Activated CD8-positive, alpha-beta memory T cell treated with anti-CD3 and anti-CD28 coated beads for 48 hours (primary cell): ENCODE measurements at places on chromosomes 3 and 15.

DNA sequence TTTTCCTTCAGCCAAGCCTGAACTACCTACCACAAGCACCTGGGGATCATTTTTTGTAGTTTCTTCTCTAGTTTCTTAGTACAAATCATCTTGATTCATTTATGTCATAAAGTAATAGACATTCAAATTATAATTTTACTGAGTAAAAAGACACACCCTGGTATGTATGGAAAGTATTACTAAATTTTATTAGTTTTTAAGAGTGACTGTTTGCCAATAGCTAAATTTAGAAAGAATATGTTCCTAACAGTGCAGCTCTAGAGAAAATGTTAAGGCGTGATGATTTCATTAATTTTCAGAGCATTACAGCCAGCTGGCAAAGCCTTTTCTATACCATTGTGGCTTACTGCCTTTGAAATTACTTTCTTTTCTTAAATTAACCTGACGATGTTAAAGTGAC, 612.0 kb upstream of the KCNMB2 start:
- DNase-seq = no peak

- no peak for DNase-seq
These were observed 86.9 kb downstream of the CDIN1 start for GRCh38 chr15:36666228-36666905.

- no peak for DNase-seq
These were observed 79.6 kb downstream of the TP63 start for GRCh38 chr3:189710620-189711402.

DNA sequence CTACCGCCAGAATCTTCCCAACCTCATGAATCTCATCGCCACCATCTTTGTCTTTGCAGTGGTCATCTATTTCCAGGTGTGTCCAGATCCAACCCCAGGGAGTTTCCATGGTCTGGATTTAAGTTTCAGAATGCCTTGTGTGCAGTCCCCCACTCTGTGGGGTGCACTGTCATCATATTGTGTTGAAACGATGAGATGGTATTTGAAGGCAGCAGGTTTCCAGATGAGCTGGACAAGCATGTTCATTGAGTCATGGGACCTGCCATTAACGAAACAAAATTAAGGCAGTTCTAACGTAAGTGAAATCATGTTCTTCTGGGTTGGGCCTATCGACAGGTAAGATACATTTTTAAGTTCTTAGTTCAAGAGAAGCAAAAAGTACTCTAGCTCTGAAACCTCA, 12.7 kb downstream of the SEC61A1 start:
- DNase-seq = no peak

- no peak for DNase-seq
These were observed 83.2 kb downstream of the GADL1 start for GRCh38 chr3:30811151-30811795.

- no peak for DNase-seq
These were observed 622 bp upstream of the PLSCR1 start for GRCh38 chr3:146544929-146545528.

- no peak for DNase-seq
These were observed 12.4 kb downstream of the SNX33 start for GRCh38 chr15:75659928-75660645.

GRCh38 chr3:34213478-34213877, 415.0 kb downstream of the PDCD6IP start:
- no peak for DNase-seq

DNA sequence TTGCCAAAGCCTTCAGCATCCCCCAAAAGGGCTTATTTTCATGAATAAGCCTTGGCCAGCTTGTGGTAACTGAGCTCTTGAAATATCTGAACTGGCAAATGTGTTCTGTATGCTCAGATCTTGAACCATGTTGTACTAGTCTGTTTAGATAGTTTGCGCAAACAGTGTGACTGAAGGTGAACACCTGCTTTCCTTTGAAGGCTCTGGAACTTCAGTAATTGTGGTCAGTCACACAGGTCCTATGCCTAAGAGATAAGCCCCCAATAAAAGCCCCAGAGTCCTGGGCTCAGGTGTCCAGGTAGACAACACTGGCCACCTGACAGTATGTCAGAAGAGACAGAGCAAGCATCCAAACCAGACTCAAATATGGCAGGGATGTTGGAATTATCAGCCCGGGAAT, 5.4 kb downstream of the TUBGCP5 start:
- DNase-seq = no peak

DNA sequence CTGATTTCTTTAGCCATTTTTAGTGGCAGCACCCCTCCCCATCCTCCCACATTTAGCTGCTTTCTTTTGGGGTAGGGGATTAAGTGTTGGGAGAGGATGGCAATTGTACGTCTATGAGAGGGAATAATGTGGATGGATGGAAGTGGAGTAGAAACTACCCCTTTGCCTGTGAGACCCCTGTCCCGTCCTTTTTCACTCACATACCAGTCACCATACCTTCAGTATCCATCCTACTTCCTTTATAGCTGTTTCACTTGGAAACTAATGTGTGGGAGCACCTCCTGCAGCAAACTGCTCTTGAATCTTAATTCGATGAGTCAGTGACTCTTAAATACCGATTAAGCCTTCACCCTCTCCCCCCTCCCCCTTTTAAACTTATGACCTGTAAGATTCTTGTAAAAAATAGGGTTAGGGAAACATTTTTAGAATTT, 730 bp downstream of the SPRED1 start:
- DNase-seq = no peak

DNA sequence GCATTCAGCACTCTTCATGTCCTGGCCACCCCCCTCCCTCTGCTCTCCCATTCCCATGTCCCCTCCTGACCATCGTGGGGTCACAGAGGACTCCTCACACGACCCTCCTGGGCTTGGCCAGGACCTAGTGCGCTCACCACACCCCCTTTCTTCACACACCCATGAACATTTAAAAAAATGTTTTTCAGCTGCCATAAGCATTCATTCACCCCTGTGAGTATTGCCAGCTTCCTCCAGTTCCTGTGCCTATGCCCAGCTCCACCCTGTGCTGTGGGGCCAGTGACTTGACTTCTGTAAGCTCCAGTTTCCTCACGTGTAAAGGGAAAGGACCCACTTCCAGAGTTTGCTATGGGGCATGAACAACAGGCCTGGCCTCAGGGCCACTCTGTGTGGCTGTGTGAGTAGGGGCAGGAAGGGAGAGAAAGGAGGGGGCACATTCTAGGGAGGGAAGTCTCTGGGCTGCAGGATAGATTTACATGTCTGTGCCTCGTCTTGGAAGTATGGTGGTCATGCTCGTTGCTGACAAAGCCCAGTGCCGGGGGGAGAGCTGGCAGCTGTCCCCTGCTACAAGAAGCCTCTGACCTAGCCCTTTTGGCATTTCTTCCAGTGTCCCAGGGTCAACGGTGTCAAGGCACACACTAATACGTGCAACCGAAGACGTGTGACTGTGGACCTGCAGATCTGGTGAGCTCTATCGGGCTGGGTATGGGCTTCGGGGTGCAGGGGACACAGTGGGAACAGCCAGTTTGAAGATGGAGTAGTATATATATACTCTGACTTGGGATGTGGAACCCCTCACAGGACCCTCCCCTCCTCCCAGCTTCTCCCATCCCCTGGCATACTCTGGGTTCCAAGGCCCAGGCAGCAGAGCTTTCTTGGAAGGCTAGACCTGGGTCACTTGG, 22.8 kb downstream of the ESYT3 start:
- DNase-seq = no peak

DNA sequence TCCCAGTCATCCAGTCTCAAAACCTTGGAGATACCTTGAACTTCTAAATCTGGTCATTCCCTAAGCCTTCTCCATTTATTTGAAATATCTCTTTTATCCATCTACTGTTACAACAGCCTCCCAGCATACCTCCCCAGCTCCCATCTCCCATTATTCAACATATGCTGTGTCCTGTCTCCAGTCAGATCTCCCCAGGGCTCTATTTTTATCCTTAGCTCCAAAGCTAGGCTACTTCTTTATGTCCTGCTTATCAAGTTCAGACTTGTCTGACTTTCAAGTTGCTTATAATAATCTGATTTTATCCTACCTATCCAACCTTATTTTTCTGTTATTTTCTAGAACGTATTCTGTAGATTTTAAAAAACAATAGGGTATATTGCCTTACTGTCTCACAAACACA, 44.2 kb downstream of the IQGAP1 start:
- no peak for DNase-seq

GRCh38 chr15:78291698-78292097, 7.7 kb downstream of the SKIC8 start:
- no peak for DNase-seq

- DNase-seq = no peak
These were observed 51.9 kb downstream of the ZBTB20 start for GRCh38 chr3:115095236-115095635.

- no peak for DNase-seq
These were observed 149.7 kb downstream of the TMEM108 start for GRCh38 chr3:133187870-133188379.

- DNase-seq = no peak
These were observed 5.7 kb downstream of the SLC6A20 start for GRCh38 chr3:45790596-45790995.

DNA sequence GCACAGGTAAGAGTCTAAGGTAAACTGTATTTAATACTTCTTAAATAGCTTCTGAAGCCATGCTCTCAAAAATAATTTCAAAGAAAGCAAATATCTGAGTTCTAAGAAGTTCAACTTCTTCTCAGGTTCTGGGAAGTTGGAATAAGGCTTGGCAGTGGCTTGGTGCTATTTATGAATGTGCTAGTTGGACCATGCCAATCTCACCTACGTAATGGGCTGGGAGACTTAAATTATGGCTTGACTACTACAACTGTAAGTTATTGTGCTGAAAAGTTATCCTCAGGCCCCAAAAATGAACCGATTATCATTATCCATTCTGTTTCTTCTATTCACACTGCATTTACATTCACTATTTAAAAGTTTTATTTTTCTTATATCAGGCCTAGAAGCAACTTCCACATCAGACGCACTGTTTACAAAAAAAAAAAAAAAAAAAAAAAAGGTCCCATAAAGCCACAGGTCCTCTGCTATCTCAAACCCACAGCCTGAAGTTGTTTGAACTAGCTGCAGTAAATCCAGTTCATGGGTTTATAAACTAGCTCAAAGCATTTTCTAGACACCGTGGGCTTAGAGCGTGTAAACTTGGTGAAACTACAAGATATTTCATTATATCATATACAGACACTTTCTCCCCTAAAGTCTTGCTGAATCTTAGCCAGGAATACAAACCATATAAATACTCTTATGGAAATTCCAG, 3.4 kb downstream of the LRIG1 start:
- DNase-seq = no peak

- no peak for DNase-seq
These were observed 394.1 kb downstream of the OCA2 start for GRCh38 chr15:27705056-27705455.

DNA sequence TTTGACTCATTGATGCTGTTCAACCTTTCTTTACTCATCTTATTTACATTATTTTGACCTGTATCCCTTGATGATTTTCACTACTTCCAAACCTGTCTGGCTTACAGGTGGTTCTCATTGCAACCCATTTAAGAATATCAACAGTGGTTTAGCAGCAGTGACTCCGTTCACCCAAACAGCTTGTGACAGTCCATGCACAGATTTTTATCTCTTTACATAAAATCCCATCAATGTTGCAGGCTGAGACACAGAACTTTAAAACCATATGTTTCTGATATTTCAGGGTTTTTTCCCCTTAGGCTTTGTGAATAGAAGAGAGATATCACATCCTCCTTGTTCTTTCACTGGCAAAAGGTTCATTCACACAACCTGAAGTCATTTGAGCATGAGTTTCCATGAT, 149.1 kb upstream of the CDIN1 start:
- DNase-seq = no peak

DNA sequence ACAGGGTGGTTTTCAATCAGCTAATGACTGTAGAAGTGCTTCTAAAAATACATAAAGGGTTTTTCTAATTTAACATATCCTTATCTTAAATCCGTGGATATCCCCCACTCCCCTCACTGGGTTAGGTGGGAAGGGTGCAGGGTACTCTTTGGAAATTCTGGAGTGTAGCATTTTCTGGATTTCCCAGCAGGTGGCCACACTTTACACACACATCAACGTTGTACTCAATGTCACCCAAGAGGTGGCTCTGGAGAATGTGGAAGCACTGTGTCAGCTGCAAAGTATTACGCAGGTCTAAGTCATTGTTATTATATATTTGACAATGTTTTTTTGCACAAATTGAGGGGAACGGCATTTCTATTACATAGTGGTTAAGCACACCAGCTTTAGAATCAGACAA, 168.8 kb downstream of the CHDH start:
- DNase-seq = no peak

DNA sequence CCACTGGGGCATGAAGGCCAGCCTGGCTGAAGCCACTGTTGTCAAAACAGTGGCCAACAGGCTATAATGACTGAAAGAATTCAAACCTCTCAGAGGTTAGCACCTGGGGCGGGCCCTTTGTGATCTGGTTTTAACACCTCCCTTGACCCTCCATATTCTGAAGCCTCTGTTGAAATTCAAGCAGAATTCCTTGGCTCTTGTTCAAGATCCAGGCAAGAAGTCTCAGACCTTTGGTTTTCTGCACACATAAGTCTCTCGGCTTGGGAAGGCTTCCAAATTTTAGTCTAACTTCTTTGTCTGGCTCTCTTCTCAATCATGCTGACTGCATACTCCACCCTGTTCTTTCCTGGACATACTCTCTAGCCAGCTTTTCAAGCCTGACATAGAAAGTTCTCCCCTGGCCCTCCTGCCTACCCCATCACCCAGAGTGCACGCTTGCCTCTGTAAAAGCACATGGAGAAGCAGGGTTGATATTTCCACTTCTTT, 144.5 kb downstream of the PDZRN3 start:
- no peak for DNase-seq

DNA sequence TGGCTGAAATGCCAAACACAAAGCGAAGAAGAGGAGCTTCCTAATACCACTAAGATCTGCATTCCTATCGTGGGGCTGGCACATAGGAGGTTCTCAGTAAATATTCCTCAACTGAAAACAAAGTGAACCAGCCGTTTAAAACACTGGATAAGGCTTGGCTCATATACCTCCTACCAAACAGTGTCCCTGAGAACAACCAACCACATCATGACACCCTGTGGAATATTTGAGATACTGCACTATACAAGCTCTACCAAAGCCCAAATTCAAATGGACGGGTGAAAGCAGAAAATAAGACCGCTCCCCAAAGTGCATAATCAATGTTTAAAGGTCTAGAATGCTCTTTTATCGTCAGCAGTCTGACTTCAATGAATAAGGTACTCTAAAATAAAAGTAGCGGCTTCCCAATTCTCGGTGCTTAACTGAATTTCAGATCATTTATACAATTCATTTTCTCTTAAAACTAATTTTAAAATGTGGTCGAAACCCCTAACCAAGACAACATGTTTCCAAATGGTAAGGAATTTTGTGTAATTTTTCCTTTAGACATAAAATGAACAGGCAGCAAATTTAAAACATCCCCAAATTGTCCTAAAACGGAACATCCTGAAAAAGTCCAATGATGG, 425.8 kb downstream of the ERC2 start:
- no peak for DNase-seq
